Nucleus accumbens (tissue), 56 donors: ENCODE measurements at places on chromosomes 2 and 18.

GRCh38 chr2:74573747-74574562 is 19.4 kb downstream of the DOK1 start:
- DNase-seq: no peak

DNA sequence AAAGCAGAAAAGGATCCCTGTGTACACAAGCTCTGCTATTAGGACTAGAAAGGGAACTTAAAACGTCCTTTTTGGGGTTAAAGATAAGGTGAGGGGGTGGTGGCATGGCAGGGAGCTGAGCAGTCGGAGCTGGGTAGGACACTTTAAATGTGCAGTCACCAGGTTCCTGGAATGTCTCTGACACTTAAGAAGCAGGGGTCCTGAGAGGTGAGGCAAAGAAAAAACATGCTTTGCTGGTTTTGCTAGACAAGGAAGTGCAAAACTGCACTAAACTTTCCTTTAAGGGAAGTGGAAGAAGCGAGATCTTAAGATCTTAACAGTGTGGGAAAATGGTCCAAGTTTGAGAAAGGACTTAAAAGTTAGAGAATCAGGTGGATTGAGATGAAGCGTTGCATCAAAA is 99.5 kb upstream of the MAP3K20 start:
- DNase-seq: no peak

DNA sequence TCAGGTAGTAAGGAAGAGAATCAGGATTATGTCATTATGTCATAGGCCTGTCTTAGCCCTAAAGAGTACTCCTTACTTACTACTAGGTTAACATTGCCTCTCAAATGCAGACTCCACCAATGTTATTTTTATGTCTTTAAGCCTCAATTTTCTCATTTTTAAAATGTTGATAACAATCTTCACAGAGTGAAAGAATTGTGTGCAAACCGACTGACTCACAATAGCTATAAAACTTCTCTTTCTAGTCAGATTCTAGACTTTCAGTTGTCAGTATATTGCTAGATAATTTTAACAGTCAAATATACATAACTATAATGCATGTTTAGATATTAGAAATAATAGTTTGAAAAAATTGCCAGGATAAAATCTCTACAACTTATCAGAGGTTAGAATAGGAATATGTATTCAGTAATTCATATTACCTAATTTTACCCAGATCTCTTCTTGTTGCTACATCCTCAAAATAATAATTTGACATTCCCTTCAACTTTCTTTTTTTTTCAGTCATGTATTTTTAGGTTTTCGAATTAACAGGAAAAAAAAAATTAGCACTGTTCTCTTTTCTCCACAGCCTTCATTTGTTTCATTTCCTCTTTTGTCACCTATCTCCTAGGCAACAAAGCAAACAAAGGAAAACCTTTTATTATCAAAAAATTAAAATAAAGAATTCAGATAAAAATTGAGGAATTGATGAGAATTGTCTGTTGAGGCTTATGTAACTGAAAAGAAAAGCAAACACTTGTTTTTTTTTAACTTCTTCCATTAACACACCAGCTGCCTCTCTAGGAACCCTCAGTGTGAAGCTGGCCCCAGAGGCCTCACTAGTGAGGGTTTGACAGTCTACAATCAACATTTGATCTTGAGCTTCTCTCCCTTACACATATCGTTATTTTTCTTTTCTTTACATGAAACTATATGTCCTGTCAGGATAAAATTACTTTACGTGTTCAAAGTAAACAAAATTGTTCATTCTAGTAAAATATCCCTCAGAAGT is 279.0 kb downstream of the CALCRL start:
- DNase-seq: no peak

DNA sequence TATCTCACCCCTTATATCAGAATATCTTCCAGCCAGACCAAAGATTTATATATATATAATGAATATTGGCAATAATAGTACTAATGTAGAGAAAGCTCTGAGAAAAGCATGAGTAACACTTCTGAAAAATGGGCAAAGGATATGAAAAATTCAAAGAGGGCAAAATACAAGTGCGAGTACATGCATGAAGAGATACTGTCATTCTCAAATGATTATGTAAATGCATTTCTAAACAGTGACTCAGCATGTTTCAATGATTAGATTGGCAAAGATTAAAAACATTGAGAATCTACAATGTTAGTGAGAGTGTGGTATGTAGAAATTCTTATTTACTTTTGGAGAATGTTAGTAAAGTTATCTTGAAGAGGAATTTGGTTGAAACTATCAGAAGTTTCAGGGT is 118.3 kb upstream of the NEDD4L start:
- DNase-seq: no peak

GRCh38 chr2:190742431-190742830 is 93.5 kb downstream of the NAB1 start:
- no peak for DNase-seq

DNA sequence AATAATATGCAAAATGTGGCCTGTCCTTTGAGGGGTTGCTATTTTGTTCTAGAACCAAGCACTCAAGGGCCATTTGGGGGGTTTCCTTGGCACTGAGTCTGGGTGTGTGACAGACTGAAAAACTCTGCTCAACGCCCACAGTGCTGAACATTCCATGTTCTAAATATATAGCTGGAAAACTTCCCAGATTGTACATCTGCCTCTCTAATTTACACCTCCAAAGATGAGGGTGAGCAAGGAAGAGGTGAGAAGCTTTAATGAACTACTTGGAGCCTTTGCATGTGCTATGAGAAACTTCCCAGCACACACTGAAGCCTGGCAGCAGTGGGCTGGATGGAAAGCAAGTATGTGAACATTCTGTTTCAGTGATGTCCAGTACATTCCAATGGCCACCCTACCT is 296.7 kb upstream of the KCNH7 start:
- DNase-seq: no peak

GRCh38 chr2:98702127-98702802 is 28.7 kb downstream of the MGAT4A start:
- peak; percentile 41 for DNase-seq

DNA sequence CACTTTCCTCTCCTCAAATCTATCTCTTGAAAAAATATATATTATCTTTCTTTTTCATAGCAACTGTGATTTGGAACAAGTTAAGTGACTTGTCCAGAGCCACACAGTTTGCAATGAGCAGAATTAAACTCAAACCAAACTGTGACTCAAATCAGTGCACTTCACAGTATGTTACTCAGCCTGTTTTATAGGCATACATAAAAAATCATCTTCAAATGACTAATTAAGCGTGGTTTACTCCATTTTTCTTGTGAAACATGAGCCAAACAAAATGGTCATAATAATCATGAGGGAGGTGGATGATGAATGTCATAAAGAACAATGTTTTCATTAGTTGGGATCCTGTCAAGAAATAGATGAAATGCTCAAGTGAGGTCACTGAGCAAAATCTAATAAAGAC is 6.1 kb upstream of the CCDC178 start:
- no peak for DNase-seq

DNA sequence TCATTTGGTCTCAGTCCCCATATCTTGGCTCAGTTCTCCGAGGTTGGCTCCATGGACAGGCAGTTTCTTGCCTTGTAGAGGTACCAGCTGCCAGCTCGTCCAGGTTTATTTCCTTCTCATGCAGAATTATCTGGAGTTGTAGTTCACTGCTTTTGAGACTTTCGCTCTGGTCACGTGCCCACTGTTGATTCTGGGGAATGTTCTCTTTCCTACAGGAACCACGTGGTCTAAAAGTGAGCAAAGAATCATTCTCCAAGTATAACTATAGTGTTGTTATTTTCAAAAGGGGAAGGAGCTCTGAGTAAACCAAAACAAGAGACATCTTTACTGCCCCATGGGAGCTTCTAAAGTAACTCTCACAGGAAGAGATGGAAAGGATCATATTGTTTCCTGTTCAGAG is 41.2 kb upstream of the RAB27B start:
- no peak for DNase-seq

DNA sequence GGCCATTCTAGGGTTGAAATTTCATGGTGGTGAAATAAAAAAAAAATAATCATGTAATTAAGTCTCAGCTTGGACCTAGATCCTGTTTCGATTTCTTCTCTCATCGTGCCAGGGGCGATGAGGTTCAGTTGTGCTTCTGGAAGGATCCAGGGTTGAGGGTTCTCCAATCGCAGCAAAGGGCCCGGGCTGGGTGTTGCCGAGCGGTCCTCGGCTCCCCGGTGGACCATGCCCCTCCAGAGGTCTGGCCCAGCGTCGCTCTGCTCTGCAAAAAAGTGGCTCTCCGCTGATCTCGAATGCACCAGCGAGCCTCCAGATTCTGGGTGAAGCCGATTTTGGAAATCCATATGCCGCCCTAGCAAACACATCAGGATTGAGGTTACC is 39.0 kb downstream of the EN1 start:
- DNase-seq: no peak

GRCh38 chr2:12762976-12763375 is 46.2 kb downstream of the TRIB2 start:
- no peak for DNase-seq

DNA sequence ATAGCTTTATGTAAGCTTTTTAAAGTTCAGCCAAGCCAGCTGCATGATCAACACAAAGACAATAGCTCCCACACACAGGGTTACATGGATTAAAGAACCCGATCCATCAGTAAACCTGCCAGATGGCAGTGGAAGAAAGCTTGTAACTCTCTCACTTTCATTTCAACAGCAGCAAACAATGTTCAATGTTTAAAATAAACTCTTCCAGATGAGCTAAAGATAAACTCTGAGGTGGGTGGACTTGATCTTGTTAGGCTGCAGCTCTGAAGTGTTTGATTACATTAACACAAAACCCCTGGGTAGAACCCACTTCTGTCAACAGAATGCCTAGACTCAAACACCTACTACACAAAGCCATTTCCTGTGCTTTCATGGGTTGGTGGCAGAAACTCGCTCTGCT is 13.9 kb downstream of the RDH14 start:
- no peak for DNase-seq

- DNase-seq: no peak
Observed at GRCh38 chr18:43312891-43313290, 35.6 kb upstream of the SYT4 start.

DNA sequence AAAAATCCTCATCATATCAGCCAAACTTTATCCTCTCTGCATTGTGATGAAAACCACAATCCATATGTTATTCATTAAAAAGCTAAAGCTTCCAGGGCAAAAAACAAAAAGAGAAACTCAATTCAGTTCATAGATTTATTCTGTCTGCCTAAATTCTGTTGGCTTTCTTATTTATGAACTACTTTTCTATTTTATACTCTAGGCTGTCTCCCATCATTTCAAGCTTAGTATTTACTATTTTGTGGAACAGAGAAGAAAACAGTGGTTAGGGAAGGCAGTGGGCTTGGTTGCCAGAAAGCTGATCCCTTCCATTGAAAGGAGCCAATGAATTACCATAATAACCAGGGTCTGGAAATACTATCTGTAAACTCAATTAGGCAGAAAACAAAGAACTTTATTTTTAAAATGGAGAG is 71.8 kb downstream of the RAPH1 start:
- no peak for DNase-seq

DNA sequence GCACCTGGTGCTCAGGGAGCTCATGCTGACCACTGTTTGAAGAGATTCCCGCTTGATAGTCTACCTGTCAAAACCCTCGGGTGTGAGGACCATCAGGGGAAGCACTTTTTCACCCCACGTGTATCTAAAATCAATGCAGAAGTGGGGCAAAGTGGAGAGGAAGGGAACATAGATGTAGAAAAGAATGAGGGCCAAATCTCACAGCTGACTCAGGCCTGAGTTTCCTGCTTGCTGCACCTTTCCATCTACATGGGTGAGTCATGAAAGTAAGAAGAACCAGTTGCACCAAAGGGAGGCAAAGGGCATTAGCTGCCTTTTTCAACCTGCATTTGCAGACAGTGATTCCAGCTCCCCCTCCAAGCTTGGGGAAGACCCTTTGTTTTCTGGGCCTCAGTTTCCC is 100.2 kb upstream of the MYCN start:
- no peak for DNase-seq

DNA sequence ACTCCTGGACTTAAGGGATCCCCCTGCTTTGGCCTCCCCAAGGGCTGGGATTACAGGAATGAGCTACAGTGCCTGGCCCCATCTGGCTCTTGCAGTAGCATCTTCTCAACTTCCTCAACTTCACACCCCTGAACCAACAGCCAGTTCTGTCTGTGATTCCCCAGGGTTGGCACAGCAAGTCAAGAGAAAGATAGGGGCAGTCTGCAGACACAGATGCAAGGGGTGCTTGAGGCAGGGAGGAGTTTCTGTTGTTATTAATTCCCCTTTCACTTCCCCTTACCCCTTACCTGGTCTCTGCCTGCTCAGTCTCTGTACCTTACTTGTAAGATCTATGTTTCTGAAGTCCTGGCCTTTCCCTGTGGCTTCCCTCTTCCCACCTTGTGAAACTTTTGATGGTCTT is 54.1 kb upstream of the MEX3C start:
- DNase-seq: no peak

GRCh38 chr18:49514577-49514976 is 27.5 kb upstream of the C18orf32 start:
- no peak for DNase-seq

DNA sequence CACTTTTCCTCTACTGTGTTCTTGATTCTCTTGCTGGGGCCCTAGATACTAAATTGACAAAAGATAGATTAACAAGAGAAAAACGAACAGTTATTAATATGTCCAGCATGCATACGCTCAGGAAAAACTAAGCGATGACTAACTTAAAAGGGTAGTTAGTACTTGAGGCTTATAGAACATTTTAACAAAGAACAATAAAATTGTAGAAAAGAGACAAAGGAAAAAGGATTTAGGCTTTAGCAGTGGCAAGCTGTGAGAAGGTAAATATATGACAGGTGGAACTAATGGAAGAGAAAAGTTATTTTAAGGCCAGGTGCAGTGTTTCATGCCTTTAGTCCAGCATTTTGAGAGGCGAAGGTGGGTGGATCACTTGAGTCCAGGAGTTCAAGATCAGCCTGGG is 75.6 kb downstream of the MRO start:
- DNase-seq: no peak

- no peak for DNase-seq
Observed at GRCh38 chr18:78939105-78939504, 40.5 kb upstream of the SALL3 start.

- no peak for DNase-seq
Observed at GRCh38 chr2:32064021-32064601, 755 bp downstream of the SPAST start.

DNA sequence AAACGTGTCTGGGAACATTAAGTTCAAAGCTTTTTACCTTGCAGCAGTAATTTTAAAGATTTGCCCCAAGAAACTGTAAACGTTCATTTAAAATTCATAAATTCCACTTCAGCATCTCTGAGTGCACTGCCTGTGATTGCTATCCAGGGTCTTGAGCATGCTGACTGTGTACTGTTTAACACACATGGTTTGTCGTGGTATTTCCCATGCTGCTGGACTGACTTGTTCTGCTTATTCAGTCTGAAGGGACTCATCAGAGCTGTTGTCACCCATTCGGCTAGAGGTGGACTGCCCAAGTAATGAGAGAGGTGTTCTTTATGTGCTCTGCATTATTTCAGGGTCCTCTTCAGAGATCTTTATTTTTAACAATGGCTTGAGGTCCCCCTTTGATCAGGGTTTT is 53.1 kb downstream of the RHBDD1 start:
- DNase-seq: no peak
